ENCODE measurements at places on chromosomes 2 and 18.

GRCh38 chr2:203427061-203427460 lies 98.9 kb downstream of the ABI2 start:
- no peak for DNase-seq

DNA sequence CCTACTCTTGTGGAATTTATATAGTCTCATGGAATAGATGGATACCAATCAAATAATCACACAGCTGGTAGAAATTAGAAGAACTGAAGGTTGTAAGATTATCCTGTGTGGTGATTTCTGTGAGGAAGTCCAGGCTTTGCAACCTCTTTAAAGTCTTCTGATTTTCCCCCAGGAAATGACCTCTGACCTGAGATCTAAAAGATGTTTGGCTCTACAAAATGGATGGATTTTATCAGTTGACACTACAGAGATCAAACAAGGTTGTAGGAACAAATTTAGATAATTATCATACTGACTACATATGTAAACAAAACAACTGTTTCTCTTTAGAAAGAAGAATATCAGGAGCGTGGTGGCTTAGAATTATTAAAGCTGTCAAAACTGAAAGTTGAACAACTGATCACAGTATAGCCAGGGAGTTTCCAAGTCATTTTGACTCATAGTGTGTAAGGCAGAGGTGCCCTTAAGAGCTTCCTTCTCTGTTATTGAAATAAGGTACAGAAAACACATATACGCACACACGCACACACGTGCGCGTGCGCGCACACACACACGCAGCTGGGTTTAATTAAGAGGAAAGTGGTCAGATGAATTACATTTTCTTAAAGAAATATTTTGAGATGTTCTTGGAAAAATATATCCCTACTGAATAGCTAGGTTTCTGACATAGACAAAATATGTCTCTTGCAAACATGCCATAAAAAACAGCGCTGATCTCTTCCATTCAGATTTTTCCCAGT lies 35.5 kb upstream of the PELI1 start:
- DNase-seq = peak; percentile 40

DNA sequence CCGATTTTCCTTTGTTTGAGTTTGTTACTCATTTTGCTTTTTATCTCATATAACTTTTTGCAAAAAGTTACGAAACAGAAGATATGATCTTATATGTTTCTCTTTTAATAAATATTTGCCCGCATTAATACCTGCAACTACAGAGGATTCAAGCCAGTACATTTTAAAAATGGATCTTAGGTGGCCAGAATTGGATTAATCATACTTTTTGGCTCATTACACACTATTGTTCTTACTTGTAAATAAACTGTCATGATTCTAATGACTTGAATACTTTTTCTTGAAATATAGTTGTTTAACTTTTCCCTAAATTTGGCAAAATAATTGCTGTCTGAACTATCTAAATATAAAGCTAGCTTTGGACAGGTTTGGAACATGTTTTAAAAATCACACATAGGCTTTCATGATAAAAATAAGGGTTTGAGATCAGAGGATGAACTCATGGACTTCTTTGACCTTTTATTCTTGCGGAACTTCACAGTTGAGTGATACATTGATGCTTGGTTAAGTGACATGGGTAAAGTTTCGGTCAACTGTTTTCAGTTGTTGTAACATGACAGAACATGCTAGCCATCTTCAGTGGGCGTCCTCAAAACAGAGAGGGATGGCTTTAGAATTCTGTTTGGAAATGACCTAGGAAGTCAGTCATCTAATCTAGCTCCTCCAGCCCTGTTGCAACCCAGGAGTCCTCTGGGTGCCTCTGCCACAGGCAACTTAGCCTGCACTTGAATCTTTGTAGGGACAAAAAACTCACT lies 44.5 kb downstream of the LTBP1 start:
- DNase-seq = no peak

GRCh38 chr2:156673333-156673615 lies 237.1 kb downstream of the GPD2 start:
- DNase-seq = no peak

GRCh38 chr2:26251893-26252292 lies 7.2 kb downstream of the HADHB start:
- DNase-seq = no peak

DNA sequence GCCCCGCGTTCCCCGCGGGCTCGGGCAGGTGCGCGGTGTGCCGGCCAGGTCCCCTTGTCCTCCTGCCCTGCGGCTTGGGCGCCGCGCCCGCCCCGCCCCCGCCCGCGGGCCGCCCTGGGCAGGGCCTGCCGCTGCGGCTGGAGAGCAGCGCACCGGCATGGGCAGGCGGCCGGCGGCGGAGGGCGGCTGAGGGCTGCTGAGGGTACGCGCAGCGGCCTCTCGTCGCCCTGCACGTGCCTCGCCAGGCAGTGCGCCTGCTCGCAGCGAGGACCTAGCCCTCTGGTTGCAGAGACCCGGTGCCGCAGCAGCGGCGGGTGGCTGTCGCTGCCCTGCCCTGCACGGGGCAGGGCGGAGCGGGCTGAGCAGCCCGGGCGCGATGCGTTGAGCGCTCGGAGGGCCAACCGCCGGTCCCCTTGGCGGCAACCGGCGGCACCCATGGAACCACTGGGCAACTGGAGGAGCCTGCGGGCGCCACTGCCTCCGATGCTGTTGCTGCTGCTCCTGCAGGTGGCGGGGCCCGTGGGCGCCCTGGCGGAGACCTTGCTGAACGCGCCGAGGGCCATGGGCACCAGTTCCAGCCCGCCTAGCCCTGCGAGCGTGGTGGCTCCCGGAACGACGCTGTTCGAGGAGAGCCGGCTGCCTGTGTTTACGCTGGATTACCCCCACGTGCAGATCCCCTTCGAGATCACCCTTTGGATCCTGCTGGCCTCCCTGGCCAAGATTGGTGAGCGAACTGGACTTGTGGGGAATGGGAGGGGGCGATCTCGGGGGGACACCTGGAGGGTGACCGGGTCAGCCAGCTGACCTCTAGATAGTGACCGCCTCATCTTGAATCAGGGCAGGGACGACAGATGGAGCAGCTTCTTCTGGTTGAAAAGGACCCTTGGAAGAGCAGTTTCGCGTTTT lies at the start of gene SLC9A2:
Gene SLC9A2 (plus strand): TSS at position 140 of the 906 bp plus-strand sequence. CDS start 296 bp downstream, at position 436.
- no peak for DNase-seq

DNA sequence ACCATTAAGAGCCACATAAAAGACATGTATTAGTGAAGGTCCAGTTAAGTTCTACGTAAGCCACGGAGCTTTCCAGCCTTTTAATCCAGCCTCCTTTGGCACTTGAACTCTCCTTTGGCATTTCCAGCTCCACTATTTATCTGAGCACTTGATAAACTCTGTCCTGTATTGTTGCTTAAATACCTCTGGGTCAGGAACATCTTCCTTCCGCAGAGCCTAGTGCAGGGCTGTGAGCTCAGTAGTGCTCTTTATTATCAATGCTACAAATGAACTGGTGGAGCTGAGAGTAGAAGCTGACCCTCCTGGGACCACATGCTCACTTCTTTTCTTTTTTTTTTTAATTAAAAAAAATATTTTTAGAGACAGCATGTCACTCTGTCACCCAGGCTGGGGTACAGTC lies 4.9 kb downstream of the STPG4 start:
- no peak for DNase-seq

DNA sequence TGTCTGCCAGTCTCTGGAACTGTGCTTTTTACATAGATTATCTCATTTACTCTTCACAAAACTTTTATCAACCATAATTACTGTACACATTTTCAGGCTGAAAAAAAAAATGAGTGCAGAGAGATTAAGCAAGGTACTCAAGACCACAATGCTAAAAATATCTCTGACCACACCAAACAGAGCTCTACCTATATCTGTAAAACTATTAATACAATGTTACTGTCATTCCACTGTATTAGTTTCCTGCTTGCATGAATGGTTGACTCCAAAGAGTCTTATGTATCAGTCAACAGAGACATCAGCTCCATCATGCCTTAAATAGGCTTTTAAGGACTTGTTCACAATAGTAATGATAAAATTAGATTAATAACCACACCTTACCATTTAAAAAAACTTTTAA lies 134.7 kb upstream of the CCDC150 start:
- no peak for DNase-seq

GRCh38 chr2:70141902-70142589 lies 48.8 kb downstream of the C2orf42 start:
- DNase-seq = no peak

DNA sequence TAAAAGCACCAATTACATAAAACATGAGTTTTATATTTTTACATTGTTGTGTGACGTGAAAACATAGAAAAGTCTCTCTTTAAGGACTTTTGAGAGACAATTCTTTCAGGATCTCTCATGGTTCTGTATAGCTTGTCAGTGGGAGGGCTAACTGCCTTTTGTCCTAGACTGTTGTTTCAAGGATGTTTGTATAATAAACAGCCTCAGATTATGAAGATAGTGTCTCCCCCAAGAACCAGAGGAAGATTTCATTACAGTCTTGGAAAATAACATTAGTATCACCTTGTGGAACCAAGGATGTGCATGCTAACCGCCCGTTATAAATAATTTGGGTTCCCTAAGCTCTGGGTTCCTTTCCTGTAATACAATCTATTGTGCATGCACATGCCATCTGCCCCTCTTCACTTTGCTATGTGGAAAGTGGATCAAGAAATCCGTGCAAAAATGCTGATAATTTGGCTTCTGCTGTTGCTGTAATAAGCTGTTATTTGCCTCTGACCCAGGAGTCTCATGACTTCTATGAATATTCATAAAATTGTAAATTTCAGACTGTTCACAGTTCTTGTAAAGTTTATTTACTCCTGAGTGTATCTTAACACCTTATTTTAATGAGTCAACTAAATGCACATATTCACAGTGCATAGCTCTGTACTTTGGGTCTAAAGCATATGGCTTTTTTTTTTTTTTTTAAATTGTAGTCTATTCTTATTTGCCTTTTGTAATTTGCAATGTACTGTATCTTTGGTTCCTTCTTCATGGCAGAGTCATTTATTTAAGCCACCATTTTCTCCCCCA lies 265.5 kb downstream of the PTH2R start:
- DNase-seq = no peak

DNA sequence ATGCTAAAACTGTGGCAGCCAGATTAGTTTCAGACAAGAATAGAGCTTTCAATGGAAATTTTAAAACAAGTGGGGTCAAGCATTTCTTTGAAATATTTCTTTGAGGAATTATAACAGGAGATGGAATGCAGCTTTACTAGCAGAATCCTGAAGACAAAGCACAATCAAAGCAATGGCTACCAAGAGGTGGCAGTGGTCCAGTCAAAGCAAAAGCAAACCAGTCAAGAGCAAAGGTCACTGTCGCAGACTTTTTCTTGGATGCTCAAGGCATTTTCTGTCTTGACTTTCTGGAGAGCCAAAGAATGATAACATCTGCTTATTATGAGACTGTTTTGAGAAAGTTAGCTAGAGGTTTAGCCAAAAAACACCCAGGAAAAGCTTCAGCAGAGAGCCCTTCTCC lies 351.2 kb upstream of the DLGAP1 start:
- DNase-seq = no peak

GRCh38 chr18:23462876-23463275 lies 9.8 kb downstream of the RIOK3 start:
- DNase-seq = no peak

DNA sequence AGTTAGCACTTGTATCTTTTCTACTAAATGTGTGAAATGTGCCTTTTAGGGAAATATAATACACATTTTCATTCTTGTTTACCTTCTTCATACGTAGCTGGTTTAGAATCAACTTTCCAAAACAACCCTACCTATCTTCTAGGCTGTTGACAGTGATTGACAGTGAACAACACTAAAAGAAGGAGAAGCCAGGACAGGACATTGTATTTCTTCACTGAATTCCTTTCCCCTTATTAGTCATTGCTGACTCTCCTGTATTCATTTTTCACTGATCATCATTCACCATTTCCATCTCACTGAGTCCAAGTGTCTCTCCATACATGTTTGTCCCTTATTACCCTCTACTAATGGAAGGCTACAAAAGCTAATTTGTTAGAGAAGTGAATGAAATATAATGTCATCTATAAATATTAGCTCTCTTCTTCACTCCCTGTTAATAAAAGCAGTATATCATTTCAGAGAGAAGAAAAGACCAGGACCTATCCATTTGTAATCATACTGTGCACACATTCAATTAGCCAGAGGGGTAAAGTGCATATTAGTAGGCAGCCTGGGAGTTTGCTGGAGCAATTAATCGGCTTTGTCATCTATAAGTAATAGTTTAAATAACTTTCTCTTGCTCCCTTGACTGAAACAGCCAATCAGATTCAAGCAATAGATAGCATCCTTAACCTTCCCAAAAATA lies 192.5 kb upstream of the FOSL2 start:
- DNase-seq = no peak

GRCh38 chr18:37564711-37565100 lies 892 bp downstream of the CELF4 start:
- no peak for DNase-seq

DNA sequence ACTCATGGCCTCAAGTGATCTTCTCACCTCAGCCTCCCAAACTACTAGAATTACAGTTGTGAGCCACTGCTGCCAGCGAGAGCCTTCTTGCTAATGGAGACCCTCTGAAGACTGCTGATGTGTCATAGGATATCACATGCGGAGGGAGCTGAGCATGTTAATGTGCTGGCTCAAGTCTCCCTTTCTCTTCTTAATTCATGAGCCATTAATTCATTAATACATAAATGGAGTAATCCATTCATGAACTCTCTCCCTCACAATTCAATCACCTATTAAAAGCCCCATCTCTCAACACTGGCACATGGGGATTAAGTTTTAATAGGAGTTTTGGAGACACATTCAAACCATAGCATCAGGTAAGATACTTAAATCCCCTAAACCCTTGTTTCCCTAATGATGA lies 54.8 kb downstream of the SYT4 start:
- DNase-seq = no peak

- no peak for DNase-seq
Measured at GRCh38 chr2:98446850-98447249, 2.2 kb downstream of the INPP4A start.

GRCh38 chr2:236794176-236794957 lies 224.7 kb downstream of the ACKR3 start:
- DNase-seq = no peak

DNA sequence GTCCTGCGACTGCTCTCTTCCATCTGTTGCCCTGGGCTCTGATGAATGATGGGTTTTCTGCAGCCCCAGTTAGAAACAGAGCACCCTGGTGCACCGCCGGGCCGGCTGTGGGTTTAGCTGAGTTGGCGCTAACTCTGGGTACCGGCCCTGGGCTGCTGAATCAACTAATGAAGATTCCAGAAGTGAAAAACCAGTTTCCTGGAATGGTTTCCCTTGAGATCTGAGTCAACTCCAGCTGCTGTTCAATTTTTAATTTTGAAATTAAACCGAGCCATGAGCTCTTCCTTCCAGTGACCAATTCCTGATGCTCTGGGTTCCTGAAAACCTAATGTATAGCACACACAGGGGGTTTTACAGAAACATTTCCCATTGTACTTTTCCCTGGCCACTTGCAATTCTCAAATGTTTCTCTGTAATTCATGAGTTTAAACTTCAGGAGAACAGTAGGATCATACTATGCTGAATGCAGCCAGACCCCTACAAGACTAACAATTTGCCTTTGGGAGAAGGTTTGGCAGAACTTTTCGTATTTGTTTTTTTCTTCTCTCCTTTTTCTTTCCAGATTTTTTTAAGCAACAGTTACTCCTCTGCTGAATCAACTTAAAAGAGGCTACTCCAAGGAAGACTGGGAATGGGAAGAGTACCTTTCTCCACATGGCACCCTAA lies 5.5 kb downstream of the COL6A3 start:
- DNase-seq = no peak

- no peak for DNase-seq
Measured at GRCh38 chr2:192628017-192628416, 433.3 kb upstream of the TMEFF2 start.
